Stimulated activated CD4-positive, alpha-beta T cell treated with anti-CD3 and anti-CD28 coated beads, Interleukin-2, amount 100 ng/mL, for 48 hours (primary cell): ENCODE measurements at places on chromosomes 1 and 21.

GRCh38 chr1:87204921-87205320 lies 123.8 kb upstream of the LMO4 start:
- no peak for DNase-seq

DNA sequence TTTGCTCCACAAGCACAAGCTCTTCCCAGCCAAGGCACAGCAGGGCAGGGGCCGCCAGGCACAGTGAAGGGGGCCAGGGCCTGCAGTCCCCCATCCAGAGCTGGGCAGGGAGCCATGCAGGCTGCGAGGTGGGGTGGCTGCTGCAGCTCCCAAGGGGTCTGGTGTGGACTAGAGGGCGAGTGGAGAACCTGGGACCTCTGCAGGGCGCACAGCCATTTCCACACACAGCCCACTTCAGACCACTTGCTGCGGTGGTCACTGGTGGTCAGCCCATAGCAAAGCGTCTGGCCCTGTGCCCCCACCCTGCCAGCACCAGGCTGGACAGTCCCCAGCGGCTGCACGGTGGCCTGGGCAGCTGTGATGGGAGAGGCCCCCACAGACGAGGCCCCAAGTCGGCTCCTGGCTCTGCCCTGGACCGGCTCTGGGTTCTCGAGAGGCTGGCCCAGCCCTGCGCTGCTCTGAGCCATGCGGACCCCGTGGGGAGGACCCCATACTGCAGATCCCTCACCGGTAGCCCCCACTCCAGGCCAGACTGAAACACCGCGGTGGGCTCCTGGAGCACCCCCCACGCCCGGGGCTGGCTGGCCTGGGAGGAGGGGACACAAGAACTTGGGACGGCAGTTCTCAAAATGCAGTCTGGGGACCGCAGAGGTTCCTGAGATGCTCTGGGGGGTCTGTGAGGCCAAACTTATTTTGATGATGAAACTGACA lies 47.1 kb upstream of the COL6A2 start:
- no peak for DNase-seq

- no peak for DNase-seq
Observed at GRCh38 chr1:241591736-241592135, 48.4 kb downstream of the CHML start.

GRCh38 chr21:29148530-29148929 lies 18.1 kb downstream of the MAP3K7CL start:
- DNase-seq, result no peak

DNA sequence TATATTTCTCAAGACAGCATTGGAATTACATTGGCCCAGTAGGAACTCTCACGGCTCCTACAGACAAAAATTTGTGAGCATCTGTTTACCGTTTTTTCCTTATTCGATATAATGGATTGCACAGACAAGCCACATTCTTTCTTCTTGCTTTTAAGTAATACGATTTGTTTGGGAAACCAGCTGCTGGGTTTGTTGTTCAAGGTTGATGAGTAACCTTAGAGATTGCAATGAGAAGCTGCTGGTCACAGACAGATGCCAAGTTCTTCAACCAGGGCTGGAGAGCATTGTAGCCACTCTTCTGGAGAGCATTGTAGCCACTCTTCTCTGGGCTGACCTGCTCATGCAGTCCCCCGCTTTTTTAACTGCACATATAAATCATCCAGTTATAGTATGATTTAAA lies 1.4 kb upstream of the MIA3 start:
- no peak for DNase-seq

- no peak for DNase-seq
Observed at GRCh38 chr1:204563307-204563706, 47.1 kb downstream of the MDM4 start.

DNA sequence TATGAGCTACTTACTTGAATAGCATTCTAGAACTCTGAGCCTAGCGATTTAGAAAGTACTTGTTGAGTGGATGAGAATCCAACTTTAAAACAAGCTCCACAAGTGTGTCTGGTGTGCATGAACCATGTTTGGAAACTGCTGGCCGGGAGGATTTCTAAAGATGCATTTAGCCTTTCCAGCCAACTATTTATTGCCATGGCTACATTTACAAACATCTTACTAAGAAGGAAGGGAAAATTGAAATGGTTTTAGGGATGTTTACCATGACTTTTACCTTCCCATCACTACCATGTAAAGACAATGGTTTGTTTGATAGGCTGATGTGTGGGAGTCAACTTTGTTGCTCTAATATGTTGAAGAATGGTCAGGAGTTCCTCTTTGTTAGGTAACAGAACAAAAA lies 37.7 kb upstream of the ARHGAP29 start:
- DNase-seq, result no peak

- no peak for DNase-seq
Observed at GRCh38 chr1:29299446-29299845, 63.1 kb downstream of the PTPRU start.

DNA sequence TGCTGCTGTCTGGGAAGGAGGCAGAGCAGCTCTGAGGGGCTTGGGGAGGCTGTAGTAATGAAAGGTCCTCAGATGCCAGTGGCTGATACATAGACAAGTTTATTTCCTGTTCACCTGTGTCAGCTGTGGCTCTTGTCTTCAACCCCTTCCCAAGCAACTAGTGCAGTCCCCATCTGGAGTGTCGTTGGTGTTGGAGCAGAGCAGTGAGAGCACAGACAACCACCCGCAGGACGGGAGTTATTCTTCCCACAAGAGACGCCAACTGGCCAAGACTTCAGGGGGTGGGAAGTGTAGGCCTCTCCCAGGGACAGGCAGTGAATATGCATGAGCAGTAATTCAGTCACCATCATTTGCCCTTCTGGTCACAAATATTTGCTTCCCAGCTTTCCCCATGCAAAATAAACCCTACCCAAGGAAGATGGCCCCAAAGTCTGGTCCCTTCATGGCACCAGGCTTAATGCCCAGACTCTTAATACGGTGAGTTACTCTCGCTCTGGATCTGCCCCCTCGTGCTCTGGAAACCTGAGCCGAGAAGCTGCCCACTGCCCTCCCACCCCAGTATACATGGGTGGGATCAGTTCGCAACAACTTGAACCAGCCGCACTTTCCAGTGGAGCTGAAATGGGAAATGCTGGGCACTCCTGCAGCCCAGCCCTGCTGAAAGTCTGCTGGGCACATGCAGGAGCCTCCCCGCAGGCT lies 153.5 kb upstream of the COL6A1 start:
- DNase-seq, result no peak

DNA sequence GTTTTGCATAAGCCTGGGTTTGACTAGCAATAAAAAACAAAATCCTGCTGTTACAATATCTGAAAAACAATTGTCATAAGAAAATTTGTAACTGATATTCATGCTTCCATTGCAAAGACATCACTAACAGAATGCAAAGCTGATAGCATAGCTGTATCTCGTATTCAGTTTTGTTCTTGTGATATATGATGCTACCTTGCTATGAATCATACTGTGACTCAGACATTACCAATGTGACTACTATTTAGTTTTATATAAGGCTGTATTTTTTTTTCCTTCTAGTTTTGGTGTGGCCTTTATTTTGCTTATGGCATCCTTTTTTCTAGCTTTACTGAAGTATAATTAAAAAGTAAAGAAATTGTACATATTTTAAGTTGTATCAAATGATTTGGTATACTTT lies 1381.8 kb downstream of the MRPL39 start:
- no peak for DNase-seq

- DNase-seq, result no peak
Observed at GRCh38 chr1:206687915-206688442, 3.3 kb downstream of the MAPKAPK2 start.

- no peak for DNase-seq
Observed at GRCh38 chr21:32566741-32567389, 18.5 kb downstream of the TCP10L start.

DNA sequence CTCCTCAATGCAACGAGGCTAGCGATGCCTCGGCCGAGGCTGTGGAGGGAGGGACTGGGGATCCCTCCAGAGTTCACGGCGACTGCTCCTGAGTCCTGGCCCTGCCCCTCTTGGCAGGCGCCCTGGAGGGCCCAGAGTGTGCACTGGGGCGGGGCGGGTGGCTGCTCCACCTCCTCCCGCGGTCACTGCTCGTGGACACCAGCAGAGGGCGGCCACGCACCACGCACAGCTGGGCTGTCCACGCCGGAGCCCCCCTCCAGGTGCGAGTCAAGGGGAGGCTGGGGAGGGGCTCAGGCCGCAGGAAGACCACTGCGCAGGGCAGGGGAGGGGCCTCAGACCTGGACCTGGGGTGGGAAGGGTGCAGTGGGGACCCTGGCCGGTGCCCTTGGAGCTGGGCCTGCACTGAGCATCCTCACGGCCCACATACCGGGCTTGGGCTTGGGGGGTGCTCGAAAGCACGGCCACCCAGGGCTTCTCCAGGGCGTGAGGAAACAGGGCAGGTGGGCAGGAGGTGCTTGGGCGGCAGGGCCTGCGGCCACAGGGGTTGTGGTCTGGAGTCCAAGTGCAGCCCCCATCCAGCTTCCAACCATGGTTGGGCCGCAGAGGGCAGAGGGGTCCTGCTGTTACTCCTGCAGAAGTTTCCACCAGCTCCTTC lies 20.6 kb upstream of the TTC34 start:
- DNase-seq, result peak; percentile 50

- no peak for DNase-seq
Observed at GRCh38 chr21:40173816-40174215, 306.6 kb downstream of the PCP4 start.

DNA sequence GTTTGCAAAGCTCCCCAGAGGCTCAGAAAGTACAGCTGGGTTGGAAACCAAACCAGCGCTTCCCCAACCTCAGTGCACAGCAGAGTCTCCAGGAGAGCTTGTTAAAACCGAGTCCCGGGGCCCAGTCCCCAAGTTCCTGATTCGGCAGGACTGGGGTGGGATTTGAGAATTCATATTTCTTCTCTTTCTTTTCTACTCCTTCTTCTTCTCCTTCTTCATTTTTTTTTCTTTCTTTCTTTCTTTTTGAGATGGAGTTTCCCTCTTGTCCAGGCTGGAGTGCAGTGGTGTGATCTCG lies 136.8 kb downstream of the PGBD5 start:
- no peak for DNase-seq

DNA sequence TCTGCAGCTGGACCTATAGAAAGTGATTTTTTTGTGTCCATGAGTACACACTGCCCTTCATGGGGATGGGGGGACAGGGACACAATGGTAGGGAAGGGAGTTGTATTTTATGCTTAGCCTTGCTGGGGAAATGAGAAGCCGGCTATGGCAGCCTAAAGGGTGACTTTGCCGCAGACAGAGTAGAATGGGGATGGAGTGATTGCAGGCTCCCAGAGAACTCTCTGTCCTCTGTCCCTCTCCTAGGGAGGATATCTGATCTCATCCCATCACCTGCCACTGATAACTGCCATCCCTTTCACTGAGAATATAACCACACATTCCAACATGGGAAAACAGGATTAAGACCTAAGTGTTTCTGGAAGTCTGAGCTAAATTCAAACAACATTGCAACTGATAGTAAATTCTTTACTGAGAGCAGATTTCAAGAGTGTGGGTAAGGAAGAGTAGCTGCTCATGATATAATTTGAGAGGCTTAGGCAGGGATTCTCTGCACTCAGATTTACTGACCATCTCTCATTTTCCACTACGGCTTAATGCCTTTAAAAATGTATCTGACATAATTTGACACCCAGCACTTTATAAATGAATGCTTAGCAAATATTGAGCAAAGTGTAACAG lies 13.9 kb downstream of the SH2D1B start:
- DNase-seq, result no peak

DNA sequence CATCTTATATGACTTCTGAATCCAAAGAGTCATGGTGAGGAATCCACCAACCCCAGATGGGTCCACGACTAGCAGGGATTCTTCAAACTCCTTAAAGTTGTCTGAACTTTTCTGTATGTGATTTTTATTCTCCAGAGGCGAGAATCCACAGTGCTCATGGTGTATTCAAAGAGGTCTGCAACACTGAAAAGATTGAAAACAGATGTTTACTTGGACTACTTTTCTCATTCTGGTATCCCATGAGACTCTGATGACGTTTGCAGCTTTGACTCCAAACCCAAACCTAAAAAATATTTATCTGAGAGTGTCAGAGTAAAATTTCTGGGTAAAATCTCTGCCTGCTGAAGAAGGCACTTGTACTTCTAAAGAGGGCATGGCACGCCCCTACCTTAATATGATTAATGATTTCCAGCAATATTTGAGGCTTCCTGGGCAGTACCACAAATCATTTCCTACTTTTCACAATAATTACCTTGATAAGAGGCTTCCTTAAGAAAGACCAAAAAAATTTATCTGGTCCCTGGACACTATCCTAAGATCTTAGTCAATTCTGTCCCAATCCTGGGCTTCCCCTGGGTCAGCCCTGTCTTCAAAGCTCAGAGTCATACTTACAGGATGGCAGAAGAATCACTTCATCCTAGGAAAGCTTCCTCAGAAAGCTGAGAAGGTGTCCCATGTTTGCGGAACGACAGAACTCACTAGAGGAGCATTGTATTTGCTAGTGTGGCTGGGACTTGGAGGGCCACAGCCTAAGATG lies 76.5 kb upstream of the MAP10 start:
- no peak for DNase-seq

GRCh38 chr1:45205910-45206721 lies at the start of gene ZSWIM5:
TSS of gene ZSWIM5 (minus strand) at chr1:45206605. CDS start at chr1:45206350, 255 bp downstream.
- DNase-seq, result peak; percentile 53

- peak; percentile 68 for DNase-seq
Observed at GRCh38 chr1:154567386-154568156, at the start of gene CHRNB2. TSS of gene CHRNB2 (plus strand) at chr1:154567778. CDS start at chr1:154568045, 267 bp downstream.

- DNase-seq, result no peak
Observed at GRCh38 chr21:15667819-15668218, 62.0 kb upstream of the USP25 start.

DNA sequence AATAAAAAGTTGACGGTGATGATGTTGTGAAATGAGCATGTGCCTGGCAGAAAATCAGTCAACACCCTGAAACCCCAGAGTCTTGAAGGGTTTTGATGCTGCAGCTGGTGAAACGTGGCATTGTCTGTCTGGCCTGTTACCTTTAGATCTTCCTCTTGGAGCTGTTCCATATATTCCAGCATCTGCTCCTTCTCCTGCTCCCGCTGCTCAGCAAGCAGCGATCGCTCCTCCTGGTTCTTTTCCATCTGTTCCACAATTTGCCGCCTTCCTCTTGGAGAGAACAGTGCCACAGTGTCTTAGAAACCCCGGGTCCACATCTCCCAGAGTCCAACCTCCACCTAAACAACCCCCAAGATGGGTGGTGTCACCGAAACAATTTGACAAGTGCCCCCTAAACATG lies 15.7 kb downstream of the CFAP45 start:
- no peak for DNase-seq

GRCh38 chr21:16773206-16773605 lies 739.6 kb upstream of the CXADR start:
- DNase-seq, result no peak

- no peak for DNase-seq
Observed at GRCh38 chr1:155890251-155890650, 20.9 kb downstream of the RIT1 start.

DNA sequence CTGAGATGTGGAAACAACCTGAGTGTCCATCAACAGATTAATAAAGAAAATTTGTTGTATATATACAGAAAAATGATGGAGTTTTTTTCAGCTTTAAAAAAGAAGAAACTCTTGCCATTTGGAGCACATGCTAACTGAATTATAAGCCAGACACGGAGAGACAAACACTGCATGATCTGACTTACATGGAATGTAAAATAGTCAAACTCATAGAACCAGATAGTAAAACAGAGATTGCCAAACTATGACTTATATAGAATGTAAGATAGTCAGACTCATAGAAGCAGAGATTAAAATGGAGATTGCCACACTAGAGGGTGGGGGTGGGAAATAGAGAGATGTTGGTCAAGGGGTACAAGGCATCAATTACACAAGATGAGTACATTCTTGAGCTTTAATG lies 1786.6 kb downstream of the PLA2G4A start:
- DNase-seq, result no peak

- no peak for DNase-seq
Observed at GRCh38 chr1:240602189-240602588, 9.8 kb downstream of the GREM2 start.
